ENCODE measurements at places on chromosomes 5 and 9.

DNA sequence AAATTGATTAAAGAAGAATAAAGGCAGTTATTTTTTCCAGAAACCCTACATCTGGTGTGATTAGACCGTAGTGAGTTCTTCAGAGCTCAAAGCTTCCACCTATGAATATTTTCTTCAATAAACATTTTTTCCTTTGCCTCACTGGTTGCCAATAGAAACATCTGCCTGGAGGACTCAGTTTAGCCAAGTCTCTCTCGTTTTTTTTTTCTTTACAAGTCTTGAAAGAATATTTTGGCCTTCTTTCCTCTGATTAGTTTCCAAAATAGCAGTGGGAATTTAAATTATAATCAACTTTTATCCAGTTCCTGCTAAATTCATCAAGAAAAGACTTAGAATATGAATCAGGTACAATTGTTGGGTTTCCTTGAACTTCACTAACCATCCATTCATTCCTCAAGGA is 897.5 kb downstream of the TLE1 start:
- no peak for DNase-seq

DNA sequence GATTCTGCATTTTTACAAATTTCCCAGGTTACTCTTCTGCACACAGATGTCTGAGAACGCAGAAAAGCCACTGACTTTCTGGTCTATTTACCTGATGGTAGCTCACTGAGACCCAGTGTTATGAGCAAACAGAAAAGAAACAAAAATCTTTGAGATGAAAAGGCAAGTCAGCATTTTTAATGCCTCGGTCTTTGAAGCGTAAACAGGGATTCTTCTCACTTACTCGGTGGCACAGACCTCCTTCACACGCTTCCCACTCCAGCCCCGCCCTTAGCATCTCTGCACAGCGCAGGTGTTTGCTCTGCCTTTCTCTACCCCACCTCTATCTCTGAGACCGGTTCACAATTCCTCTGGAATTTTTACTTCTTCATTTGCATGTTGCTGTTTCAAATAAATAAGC is 195.0 kb upstream of the IRX1 start:
- DNase-seq: no peak

DNA sequence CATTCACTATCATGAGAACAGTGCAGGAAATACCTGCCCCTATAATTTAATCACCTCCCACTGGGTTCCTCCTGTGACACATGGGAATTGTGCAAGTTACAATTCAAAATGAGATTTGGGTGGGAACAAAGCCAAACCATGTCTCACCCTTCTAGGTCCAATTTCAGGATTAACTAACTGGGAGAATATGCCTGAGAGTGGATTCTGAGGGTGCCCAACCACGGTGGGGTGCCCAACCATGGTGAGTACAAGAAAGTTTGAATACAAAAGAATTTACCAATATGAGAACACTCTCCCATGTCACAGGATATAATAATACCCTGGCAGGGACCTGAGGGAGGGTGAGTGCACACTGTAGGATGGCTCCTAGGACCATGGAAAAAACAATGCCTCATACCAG is 17.2 kb upstream of the GDA start:
- DNase-seq: no peak

DNA sequence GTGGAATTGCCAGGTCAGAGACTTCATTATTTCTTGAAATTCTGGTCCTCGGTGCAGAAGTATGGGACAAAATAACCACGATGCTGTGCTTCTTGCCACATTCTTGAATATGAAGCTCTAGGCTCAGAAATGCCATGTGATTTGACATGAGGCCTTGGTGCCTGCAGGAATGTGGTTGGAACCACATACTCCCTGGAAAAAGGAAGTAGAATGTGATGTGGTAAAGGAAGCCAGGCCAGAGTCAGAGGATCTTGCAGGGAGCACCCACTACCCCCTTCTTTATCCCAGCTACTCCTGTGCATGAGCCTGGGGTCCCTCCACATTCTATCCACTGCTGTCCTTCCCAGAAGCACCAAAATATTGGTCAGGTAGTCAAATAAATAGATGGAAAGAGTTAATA is 80.9 kb downstream of the FOXD1 start:
- no peak for DNase-seq

DNA sequence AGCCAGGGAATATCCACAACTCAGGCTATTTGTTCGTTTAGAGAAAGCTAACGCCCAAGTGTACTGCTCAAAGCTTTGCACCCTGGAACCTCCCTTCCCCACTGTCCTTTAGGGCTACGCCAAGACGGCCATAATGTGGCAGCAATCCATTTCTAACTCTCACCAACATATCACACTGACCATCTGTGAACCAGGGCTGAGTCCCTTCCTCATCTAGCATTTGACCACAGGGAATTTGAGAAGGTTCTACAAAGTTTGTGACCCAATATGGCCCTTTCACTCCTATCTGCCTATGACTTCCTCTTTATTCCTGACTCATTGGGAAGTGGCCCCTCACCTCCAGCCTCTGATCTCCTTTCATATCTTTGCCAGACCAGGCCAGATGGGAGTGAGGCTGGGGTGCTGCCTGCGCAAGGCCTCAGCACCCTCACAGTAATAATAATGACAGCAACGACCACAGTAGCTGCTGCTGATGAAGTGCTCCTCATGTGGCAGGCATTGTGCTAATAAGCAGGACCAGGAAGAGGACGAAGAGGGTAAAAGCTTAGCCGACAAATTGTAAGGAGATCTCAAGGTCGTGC is 9.3 kb upstream of the ARAP3 start:
- no peak for DNase-seq

DNA sequence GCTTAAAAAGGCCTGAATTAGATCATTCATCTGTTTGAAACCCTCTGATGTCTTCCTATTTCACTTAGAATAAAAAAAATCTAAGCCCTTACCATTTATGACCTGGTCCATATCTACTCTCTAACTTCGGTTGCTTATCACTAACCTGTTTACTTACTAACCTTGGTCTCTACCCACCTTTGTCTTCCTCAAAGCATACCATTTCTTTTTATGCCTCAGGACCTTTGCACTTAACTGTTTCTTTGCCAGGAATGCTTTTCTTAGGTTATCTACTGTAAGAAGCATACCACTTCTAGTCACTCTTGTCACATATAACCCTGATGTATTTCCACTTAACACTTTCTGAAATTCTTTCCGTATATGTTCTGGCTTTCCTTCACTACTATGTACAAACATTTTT is 67.0 kb downstream of the UHRF2 start:
- DNase-seq: no peak

- DNase-seq: no peak
Measured at GRCh38 chr5:124605541-124605940, 140.9 kb downstream of the ZNF608 start.

DNA sequence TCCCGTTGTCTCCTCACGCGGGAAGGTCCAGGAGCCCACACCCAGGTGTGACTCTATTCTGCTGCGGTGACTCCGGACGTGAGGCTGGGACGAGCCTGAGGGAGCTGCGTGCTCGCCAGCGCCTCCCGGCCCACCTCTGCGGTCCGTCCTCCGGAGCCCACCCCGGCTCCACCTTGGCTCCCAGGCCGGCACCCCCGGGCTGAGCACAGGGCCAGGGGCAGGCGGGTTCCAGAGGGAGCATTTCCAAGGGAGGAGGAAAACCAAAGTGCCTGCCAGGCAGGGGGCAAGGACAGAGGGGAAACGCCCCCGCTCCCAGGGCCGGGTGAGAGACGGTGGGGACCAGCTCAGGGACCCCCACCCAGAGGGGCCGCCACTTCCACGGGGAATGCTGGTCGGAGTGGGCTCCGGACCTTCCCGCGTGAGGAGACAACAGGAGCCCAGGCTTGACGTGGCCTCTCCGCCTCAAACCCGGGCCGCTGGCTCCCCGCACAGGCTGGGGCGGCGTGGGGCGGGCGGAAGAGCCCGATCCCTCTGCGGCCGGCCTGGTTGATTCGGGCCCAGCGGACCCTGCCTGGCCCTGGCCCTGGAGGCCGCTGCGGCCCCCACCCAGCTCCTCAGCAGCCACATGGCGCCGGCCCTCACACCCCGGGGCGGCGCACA is 26.0 kb downstream of the IRX4 start:
- no peak for DNase-seq

DNA sequence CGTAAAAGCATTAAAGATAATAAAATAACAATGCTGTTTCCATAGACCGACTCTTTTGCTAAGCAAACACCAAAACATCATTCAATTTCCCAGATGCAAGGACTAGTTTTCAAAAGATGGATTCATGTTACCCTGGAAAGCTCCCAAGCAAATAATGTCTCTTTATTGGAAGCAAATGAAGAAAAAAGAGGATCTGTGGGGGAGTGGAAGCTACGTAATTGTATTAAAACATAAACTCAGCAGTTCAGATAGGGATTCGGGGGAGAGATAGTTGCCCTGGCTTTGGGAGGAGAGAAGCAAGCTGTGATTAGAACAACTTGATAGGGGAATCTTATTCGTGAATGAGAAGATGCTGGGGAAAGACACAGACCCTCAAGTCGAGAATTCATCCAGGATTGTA is 491.0 kb upstream of the CLINT1 start:
- DNase-seq: no peak

- no peak for DNase-seq
Measured at GRCh38 chr9:36822201-36822600, 211.9 kb downstream of the PAX5 start.

DNA sequence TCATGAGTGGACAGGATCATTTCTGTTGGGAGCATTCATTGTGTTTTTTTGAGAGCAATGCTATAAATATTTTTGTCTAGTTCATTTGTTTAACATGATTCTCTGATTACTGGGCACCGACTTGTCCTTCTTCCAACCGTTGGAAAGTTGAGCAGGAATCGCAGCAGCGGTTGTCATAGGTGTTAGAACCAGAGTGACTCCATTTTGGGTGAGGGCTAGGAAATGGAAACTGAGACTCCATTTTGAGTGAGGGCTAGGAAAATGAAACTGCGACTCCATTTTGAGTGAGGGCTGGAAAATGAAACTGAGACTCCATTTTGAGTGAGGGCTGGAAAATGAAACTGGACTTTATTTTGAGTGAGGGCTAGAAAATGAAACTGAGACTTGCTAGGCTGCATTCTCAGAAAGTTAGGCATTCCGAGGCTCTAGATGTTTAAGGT is 100.6 kb downstream of the ICE1 start:
- DNase-seq: no peak

- peak; percentile 7 for DNase-seq
Measured at GRCh38 chr5:158074992-158075769, 216.2 kb upstream of the CLINT1 start.

DNA sequence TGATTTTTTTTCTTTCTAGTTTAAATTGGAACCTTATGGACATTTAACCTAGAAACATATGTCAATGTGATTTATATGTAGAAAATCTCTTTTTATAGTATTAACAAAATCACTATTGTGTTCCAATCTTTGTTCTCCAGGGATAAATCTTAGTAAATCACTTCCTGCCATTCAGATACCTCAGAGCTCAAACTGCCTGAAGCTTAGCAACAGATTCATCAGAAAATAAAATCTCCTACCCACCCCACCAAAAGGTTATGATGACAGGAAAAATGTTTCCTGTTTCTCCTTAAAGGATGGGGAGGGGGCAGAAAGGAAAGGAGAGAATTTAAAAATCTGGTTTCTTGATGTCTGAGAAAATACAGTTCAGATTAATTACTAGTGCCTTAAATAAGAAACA is 105.0 kb upstream of the TUT7 start:
- DNase-seq: no peak

DNA sequence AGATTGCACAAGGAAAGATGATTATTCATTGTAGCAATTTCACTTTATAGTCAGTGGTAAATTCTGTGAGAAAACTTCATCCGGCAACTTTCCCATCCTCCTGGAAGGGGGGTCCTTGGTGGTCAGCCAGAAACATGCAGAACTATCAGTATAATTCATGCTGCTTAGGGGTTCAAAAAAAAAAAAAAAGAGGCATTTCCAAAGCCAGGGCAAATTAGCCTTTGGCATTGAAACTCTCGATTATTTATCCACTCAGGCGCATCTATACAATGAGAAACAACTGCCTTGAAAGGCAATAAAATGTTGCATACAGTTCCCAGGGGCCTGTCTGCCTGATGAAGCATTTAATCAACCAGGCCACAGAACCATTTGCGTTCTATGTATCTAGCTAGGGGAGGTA is 263.3 kb downstream of the TMEM167A start:
- no peak for DNase-seq

- DNase-seq: no peak
Measured at GRCh38 chr5:62791059-62791458, 212.4 kb downstream of the LRRC70 start.

DNA sequence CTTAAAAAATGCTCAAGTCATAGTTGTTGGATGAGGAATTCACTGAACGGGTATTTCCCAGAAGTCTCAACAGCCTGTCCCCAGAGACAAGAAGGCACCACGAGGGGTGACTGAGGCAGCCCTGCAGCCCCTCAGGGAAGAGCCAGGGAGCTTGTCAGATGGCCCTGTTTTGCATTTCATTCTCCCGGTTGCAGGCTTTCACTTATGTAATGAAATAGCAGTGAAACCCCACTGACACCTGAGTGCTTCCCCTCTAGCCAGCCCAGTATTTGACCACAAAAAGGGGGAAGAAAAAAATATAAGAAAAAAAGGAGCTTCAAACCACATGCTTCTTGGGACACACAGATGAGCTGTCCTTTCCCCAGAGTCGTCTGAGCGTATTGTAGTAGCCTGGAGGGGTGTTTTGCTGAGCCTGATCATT is 75.3 kb upstream of the IL12B start:
- DNase-seq: no peak

DNA sequence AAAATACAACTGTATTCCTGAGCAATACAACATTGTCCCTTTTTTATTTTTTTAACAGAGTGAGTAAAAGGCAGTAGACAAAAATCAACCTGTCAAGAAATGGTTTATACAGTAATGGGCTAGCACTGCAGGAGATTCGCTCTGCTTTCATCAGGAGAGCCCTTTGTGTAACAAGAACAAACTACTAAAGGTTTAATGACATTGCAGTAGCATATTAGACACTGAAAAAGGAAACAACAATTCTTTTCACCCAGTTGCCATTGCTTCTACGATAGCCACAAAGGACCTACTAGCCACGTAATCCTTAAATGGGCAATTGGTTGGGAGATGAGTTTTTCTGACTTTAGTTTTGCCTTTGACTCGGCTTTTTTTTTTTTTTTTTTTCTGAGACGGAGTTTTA is 319.8 kb upstream of the TRPM3 start:
- DNase-seq: no peak

GRCh38 chr5:104178829-104179456 is 616.4 kb upstream of the NUDT12 start:
- DNase-seq: no peak

- no peak for DNase-seq
Measured at GRCh38 chr9:137077010-137077747, at the start of gene UAP1L1. Gene UAP1L1 (plus strand): TSS chr9:137077517. CDS start chr9:137077533, 16 bp downstream.

GRCh38 chr9:28215536-28216299 is 642.4 kb upstream of the C9orf72 start:
- no peak for DNase-seq

DNA sequence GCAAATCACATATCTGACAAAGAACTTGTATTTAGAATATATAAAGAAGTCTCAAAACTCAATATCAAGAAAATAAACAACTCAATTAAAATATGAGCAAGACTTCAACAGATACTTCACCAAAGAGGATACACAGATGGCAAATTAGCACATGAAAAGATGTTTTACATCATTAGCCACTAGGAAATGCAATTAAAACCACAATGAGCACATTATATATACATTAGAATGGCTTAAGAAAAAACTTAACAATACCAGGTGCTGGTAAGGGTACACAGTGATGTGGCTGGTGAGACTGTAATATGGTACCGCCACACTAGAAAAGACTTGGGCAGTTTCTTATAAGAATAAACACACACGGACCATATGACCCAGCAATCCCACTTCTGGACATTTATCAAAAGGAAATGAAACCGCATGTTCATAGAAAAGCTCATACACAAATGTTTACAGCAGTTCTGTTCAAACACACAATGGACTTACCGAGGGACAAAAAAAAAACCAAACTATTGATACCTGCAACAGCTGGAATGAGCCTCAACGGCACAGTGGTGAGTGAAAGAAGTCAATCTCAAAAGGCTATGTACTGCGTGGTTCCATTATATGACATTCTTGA is 27.6 kb downstream of the SEMA4D start:
- no peak for DNase-seq
